ENCODE measurements at places on chromosomes 16 and 17.

- DNase-seq = no peak
Observed at GRCh38 chr17:34154961-34155730, 99.9 kb upstream of the CCL2 start.

DNA sequence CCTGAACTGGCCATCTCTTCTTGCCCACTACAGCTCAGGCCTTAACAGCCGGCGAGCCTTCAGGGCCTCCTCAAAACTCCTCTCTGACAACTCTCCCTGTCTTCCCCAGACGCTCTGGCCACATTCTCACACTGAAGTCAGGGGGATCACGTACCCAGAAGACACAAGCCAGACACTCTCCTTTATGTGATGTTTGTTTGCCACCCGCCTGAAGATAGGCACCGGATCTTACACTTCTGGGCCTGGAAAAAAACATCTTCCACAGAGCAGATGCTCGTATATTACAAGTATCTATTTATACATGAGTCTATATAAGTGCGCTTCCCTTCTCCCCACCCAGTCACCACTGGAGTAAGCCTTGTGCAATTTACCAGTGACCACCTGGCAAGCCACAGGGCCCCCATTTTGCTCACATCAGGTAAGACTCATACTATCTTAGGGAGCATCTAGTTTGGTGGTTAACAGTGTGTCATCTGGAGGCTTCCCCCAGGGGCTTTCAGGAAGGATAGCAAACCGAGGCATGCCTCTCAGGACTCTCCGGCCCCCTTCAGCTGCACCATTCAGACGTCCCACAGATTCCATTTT lies 349.4 kb downstream of the SOX9 start:
- DNase-seq = no peak

DNA sequence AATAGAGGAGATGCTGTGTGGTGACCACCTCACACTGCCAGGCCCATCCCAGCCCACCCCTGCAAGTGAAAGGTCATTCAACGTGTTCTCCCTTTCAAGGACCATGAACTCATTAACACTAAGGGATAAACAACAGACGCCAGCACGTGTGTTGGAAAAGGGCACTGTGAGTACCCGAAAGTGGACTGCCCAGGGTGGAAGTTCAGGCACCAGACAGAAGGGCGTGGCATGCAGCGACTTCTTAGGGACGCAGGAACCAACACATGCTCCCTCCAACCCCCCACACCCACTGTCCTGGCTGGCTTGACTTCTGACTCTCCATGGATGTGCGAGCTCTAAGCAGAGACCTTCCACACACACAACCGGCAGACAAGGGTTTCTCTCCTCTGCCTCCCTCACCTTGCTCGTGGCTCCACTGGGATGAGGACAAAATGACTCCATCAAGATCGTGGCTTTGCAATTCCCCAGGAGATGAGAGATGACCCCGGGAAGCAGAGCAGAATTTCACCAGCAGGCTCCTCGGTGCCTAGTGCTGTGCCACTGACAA lies 11.0 kb downstream of the UBALD1 start:
- no peak for DNase-seq

GRCh38 chr16:86635176-86635876 lies 57.0 kb downstream of the FOXL1 start:
- peak; percentile 35 for DNase-seq

DNA sequence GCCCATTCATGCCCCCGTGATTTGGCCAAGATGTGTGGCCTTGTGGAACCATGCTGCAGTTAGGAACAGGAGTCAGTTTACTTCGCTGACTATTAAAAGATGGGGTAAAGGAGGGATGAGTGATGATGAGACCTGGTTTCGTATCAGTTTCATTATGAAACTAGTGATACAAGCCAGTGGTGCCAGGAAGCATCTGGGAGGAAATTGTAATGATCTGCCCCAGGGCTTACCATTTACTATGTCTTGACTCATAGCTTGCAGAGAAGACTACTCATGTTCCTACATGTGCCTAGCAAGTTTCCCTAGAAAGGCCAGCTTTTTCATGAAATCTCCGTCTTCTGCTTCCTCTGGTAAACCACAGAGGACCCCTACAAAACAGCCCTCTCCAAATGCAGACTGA lies 23.2 kb downstream of the CDH3 start:
- no peak for DNase-seq

- DNase-seq = no peak
Observed at GRCh38 chr16:75928295-75928694, 202.0 kb upstream of the CPHXL start.

GRCh38 chr16:77116856-77117255 lies 74.1 kb upstream of the MON1B start:
- no peak for DNase-seq

DNA sequence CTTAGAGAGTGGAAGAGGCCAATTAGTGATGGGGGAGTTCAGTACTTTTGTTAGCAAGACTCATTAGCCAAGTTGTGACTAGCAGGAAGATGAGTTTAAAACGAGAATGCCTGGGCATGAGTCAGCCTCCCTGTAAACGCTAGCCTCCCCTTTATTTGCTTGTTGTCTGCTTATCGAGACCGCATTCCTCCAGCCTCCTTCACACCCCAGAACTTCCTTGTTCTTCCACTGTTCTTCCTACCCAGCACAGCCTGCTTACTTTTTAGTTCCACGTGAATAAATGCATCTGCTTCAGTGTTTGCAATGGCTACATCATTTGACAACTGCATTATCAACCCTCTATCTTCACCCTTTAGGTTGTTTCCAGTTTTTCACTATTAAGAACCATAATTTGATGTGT lies 20.2 kb upstream of the OR3A1 start:
- no peak for DNase-seq

DNA sequence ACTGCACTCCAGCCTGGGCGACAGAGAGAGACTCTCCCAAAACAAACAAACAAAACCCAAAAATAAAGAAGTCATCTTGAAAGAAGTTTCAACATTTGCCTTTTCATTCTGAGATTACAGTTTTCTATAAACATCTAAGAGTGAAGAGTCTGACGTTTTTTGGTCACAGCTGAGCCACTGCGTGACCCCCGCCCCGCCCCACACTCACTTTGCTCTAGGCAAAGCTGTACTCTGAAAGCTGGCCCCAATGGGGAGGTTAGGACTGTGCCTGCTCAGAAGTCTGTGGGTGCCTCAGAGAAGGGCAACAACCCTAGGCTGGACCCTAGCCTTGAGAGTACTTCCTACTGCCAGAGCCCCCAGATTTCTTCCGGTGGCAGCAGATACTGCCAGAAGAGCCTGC lies 19.3 kb downstream of the CYB5D2 start:
- DNase-seq = no peak

- DNase-seq = no peak
Observed at GRCh38 chr16:84635702-84636101, 12.6 kb upstream of the KLHL36 start.

DNA sequence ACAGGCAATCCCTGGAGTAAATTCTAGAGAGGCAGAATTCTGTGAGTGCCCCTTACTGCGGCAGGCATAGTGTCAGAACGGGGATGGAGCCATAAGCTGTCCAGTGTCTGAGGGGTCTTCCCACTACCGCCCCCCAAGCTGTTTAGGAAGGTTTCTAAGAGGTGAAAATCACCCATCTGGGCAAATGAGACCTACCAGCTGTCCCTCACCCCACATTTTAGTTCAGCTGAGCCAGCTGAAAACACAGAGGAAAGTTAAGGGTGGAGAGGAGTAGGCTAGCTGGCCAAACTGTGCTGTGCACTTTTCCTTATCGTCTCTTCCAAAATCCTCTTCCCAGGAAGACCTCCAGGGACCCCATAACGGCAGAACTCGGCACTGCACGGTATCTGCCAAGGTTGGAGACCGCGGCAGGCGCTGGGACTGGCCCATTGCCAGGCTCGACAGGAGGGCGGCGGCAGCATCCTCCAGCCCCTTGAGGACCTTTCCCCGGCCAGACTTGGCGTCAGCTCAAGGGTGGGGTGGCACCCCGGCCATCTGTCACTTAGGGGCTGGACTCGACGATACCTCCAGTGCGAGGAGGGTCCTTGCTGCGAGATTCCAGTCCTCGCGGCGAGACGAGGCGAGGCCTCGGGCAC lies 955 bp downstream of the ACLY start:
- no peak for DNase-seq

GRCh38 chr16:424033-424622 lies 1.3 kb upstream of the RAB11FIP3 start:
- DNase-seq = peak; percentile 85

GRCh38 chr16:70437017-70437581 lies 1.8 kb downstream of the ST3GAL2 start:
- peak; percentile 90 for DNase-seq

GRCh38 chr16:80689487-80689886 lies 114.9 kb downstream of the CDYL2 start:
- DNase-seq = no peak

DNA sequence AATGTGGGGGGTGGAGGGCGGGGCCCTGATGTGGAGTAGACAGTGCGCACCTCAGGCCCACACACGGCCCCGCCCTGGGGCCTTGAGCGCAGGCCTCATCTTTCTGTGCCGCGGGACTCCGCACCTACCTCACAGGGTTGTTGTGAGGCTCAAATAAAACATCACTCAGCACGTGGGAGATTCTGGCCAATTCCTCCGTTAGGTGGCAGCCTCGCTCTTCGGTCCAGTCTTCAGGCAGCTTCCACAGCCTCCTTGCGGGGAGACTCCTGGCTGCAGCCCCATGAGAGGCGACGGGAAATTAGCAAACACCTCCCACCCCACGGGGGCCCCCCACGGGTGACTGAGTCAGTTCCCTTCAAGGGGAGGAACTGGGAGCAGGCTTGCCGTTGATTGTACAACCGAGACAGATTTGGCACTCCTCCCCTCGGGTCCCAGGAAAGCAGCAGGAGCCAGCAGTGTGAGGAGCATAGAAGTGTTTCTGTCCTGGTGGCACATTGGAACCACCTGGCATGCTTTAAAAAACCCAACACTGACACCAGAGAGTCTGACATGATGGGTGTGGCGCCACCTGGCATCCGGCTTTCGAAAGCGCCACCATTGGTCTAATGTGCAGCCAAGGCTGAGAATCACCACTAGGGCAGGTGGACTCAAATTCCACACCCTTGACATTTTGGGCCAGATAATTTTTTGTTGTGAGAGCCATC lies 7.6 kb downstream of the MRM1 start:
- peak; percentile 32 for DNase-seq

DNA sequence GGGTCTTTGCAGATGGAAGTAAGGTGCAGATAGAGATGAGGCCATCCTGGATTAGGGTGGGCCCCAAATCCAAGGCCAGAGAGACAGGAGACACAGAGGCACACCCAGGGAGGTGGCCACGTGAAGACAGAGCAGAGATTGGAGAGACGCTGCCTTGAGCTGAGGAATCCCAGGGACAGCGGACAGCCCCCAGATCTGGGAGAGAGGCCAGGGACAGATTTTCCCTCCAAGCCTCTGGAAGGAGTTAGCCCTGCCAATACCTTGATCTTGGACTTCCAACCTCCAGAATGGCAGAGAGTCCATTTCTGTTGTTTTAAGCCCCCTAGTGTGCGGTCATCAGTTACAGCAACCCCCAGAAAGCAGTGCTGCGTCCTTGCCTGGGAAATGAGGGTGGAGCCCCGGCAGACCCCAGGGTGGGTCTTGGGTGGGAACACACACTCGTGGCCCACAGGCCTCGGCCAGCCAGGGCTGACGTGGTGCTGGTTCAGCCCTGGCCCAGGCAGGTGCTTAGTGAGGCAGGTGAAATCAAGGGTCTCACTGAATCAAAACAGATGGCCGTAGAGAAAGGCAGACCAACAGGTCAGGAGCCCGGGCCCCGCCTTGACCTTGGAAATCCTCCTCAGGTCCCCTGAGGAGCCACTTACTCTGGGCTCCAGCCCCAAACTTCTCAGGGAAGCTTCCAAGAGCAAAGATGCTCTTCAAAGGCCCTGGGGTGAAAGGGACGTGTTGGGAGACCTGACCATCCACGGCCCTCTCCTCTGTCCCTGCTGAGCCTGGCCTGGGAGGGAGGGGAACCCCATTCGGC lies 169.3 kb downstream of the RBFOX3 start:
- no peak for DNase-seq

- DNase-seq = no peak
Observed at GRCh38 chr17:62597920-62598319, 29.6 kb upstream of the MRC2 start.

- no peak for DNase-seq
Observed at GRCh38 chr17:74607221-74607620, 15.1 kb upstream of the CD300LD start.

DNA sequence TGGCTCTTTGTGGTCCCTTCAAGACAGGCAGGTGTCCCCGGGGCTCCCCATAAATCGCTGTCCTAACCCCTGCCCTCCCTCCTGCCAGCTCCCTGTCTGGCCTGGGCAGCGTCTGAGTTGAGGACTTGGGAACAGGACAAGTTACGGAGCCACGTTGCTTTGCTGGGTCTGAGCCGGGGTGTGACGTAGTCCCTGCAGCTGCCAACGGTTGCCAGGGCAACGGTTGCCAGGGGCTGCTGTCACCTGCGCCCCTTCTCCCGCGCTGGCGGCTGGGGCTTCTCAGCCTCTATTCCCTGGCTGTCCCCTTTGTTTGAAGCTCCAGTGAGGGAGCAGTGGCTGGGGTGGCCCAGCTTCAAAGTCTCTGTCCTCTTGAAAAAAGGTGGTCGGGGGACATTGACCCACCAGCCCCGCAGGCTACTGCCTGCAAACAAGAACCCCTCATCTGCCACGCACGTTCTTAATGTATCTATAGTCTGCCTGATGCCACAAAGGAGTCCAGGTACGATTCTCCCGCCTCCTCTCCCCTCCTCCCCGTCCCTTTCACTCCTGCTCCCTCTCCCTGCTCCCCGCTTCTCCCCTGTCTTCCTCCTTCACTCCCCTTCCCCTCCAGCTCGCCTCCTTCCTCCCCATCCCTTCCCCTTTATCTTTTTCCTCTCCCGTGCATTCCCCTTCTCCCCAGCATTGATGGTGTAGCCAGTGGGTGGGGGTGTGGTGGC lies 10.9 kb downstream of the ADGRG1 start:
- DNase-seq = no peak

DNA sequence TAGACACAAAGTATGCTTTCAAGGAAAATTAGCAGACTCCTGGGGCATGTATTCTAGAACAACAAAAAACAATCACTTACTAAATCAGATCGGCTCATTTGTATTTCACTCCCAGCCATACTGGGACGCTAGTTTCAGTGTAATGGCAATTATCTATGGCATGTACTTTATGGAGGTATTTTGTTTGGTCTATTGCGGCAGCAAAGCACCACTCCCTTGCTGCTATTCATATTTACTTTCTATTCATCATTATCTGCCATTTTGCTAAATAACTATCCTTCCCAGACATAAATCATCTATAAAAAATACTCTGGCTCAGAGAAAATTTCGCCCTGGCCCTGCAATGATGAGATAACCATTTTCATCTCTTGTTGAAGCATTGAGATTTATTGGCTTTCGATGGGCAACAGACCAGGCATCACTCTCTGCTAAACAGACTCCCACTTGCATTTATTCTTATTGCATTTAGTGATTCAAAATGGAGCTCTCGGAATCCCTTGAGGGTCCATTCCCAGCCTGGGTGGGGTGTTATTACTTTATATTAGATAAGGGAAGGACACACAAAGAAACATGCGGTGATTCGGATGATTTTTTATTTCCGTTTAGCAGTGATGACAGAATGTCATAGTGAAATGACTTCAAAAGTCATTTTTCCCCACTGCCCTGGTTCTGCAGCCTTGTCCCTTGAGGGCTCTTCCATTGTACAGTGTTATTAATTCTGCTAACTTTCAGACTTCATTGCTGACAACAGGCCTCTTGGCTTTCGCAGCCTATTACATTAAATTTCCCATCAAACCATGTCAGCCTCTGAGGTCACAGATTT lies 225.8 kb downstream of the IRX3 start:
- no peak for DNase-seq

- no peak for DNase-seq
Observed at GRCh38 chr17:43028221-43028861, 3.3 kb downstream of the RND2 start.

Measured in fibroblast of skin of left quadriceps (primary cell).